ENCODE measurements at places on chromosomes 2 and 18.

DNA sequence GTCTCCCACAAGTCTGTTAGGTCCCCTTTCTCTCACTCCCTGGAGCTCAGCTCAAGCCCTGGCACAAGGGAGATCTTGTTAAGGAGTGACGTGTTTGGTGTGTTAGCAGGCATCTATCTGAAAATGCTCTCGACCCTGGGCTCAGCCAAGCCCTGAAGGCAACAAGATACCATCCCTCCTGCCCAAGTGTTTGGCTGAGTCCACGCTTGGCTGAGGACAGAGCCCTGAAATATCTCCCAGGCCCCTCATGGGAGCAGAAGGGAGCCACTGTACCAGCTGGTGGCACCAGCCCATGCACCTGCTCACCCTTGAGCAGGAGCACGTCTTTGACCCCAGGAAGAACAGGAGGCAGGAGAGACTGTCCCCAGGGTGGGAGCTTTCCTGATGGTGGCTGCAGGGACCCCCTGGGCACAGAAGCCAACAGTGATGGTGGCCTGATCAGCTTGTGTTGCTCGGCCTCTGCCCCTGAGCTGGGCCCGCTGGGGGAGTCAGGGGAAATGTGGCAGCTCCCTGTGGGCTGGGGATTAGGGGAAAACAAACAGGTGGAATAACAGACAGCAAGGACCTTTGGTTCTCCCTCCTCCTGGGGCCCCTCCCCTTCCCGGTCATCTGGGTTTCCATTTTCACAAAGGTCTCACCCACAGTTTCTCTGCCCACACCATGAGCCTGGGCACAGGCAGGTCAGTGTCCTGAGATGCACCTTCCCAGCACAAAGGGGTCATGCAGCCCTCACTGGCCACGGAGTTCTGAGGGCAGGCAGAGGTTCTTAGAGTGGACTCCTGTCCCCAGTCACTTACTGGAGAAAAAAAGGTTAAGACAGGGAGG, 91.6 kb downstream of the RHOB start:
- no peak overlapping the region for H3K4me3 ChIP-seq
- H3K36me3 ChIP-seq: no peaks in the 10 kb centered on the region
- H3K27ac ChIP-seq: no peak overlapping the region
- no peaks in the 10 kb centered on the region for H3K27me3 ChIP-seq

- H3K36me3 ChIP-seq: no peaks in the 10 kb centered on the region
- no peak for DNase-seq
- no peak overlapping the region for H3K27ac ChIP-seq
- peaks cover 5% of the 10 kb centered on the region for H3K4me1 ChIP-seq
- H3K27me3 ChIP-seq: no peaks in the 10 kb centered on the region
Observed at GRCh38 chr2:88059979-88060906, 4.7 kb upstream of the KRCC1 start.

GRCh38 chr2:206647985-206648384, 5.7 kb downstream of the FAM237A start:
- H3K4me3 ChIP-seq: no peak overlapping the region
- H3K36me3 ChIP-seq: no peaks in the 10 kb centered on the region

DNA sequence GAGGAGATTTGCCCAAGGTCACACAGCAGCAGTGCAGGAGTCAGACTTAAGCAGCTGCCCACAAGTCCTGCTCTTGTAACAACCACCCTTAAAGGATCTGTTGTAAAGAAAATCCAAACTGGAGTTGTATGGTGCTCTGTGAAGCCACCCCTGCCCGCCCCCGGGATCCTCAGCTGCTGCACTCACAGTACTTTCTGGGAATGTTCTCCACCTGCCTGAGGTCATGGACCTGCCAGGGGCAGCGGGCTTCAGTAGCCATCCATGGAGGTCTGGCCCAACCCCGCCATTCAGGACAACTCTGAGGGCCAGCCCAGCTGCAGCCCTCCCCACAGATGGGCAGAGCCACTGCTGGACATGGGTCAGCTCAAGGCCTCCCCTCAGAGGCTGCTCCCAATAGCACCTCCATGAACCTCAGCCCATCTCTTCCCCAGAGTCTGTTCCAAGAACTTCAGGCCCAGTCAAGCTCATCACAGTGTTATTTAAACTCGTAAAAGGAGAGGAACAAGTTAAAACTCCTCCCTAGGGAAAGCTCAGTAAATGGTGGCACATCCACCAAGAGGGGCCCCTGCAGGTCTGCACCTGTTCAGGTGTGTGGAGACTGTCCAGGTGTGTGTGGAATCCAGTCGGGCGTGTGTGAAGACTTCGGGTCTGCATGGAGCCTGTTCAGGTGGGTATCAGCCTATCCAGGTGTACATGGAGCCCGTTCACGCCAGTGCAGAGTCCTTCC, 39.4 kb upstream of the GPC1 start:
- H3K4me1 ChIP-seq: peaks cover 10% of the 10 kb centered on the region
- no peaks in the 10 kb centered on the region for H3K27me3 ChIP-seq
- no peaks in the 10 kb centered on the region for H3K36me3 ChIP-seq
- no peak overlapping the region for H3K4me3 ChIP-seq
- H3K27ac ChIP-seq: no peak overlapping the region
- no peak for DNase-seq

GRCh38 chr2:53786352-53786704, 425 bp downstream of the ASB3 start:
- H3K27me3 ChIP-seq: no peaks in the 10 kb centered on the region
- peak overlapping the region; percentile 85 for H3K4me3 ChIP-seq
- DNase-seq: peak; percentile 48
- peaks cover 4% of the 10 kb centered on the region for H3K36me3 ChIP-seq
- peaks cover 12% of the 10 kb centered on the region for H3K4me1 ChIP-seq

DNA sequence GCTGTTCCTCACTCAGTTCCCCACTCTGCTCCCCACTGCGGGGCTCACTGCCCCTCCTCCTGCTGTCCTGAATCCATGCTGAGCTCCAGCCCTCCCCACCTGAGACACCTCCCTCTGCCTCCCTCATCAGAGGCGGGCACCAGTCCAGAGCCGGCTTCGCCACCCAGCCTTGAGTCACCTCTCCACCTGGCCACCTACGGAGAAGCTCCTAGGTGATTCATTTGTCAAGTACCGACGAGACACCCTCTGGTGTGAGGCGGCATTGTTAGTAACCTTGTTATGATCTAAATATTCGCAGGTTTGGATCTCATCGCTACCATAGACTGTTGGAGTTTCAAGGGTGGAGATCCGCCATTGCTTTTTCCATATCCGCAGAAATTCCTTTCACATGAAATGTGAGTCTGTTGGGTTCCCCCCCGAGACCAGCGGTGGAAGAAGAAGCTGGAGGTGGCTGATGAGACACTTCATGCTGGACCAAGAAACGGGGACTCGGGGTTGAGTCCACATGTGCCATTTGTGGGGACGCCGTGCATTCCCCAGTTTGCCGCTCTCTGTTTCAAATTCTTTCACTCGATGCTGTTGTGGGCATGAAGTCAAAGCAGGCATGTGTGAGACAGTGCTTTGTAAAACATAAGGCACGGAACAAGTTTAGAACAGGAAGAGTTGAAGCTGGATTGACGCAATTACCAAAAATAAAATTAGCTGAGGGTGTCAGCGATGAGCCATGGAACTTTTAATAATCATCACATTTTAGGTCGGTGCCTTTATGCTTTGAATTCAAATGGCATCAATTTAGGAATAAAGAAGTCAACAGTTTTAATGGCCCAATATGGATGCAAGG, 259.8 kb upstream of the HDAC4 start:
- no peak overlapping the region for H3K4me3 ChIP-seq
- H3K4me1 ChIP-seq: no peaks in the 10 kb centered on the region
- DNase-seq: no peak
- no peaks in the 10 kb centered on the region for H3K36me3 ChIP-seq
- no peak overlapping the region for H3K27ac ChIP-seq

DNA sequence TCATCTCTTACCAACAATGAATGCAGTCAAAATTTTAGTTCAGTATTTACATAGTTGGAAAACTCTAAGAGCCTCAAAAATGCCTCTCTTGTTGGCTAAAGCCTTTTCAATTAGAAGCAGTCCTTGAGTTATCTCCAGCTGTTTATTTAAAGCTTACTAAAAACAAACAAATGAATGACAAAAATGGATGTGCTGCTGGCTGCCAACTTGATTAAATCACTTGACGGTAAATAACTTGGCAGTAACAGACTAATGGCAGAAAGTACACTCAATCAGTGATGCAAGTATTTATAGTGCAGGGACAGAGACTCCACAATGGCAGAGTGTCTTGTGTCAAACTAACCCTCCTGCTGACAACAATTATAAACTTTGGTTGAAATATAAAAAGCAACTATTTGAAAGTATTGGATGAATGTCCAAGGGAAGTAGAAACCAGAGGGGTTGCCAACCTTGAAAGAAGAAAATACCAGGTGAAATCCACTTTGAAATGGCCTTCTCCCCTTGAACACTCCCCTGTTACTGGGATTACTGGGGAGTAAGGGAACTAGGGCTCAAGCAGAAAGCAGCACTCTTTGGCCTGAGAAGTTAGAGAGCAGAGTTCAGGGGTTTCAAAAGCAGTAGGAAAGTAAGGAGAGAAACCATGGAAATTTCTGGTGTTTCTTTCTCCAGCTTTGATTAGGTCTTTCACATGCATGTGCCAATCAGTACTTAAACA, 245.2 kb upstream of the SPHKAP start:
- H3K27ac ChIP-seq: no peak overlapping the region
- no peaks in the 10 kb centered on the region for H3K4me1 ChIP-seq
- no peak overlapping the region for H3K4me3 ChIP-seq
- H3K27me3 ChIP-seq: no peaks in the 10 kb centered on the region
- H3K36me3 ChIP-seq: no peaks in the 10 kb centered on the region

GRCh38 chr2:105081006-105081601, 43.2 kb downstream of the MRPS9 start:
- no peak overlapping the region for H3K27ac ChIP-seq
- H3K27me3 ChIP-seq: no peaks in the 10 kb centered on the region
- no peak for DNase-seq
- H3K4me3 ChIP-seq: no peak overlapping the region
- peaks cover 5% of the 10 kb centered on the region for H3K36me3 ChIP-seq

DNA sequence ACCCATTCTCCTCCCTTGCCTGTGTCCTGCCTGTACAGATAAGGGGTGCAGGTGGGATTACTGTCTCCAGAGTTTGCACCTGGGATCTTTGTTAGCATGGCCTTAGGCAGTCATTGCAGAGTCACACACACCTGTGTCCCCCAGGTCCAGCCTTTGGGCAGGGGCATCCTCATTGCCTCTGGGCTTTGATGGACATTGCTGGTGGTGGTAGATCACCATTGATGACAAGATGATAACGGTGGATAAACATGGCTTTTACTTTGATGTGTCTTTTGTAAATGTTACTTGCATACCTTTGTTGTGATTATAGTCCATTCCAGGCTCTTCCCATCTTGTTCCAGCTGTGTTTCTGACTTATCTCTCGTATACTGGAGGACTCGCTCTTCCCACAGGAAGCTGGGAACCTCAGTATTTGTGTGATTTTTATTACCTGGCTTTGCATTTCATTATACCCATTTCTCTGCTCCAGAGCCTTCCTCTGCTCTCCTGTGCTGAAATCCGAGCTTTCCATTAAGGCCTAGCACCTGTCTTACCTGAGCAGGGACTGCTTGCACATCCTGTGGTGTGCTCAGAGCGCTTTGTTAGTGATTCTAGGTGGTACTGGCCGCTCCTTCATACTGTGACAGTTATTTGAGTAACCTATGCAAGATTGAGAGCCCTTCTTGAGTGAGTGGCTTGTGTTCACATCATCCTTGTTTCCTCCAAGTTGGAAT, 79.2 kb downstream of the PTPRM start:
- H3K4me1 ChIP-seq: no peaks in the 10 kb centered on the region
- no peak for DNase-seq
- H3K4me3 ChIP-seq: no peak overlapping the region
- H3K36me3 ChIP-seq: no peaks in the 10 kb centered on the region
- no peak overlapping the region for H3K27ac ChIP-seq

DNA sequence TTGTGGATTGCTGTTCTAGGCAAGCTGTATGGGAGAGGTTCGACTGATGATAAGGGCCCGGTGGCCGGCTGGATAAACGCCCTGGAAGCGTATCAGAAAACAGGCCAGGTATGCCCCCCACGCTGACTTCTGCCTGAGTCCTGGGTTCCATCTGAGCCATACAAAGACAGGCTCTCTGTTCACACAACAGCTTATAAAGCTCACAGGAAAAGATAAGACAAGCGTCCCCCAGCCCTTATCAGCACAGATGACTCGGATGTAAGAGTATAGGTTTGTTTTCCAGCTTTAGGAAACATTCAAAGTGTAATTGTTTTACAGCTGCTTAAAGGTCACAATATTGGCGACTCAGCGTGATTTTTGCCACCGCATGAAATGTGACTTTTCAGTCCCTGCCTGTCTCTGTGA, 12.7 kb downstream of the CNDP2 start:
- H3K4me3 ChIP-seq: no peak overlapping the region
- peaks cover 85% of the 10 kb centered on the region for H3K36me3 ChIP-seq
- no peak overlapping the region for H3K27ac ChIP-seq
- H3K27me3 ChIP-seq: no peaks in the 10 kb centered on the region
- no peaks in the 10 kb centered on the region for H3K4me1 ChIP-seq

- no peaks in the 10 kb centered on the region for H3K27me3 ChIP-seq
- no peak overlapping the region for H3K27ac ChIP-seq
- H3K36me3 ChIP-seq: no peaks in the 10 kb centered on the region
- no peaks in the 10 kb centered on the region for H3K4me1 ChIP-seq
- no peak overlapping the region for H3K4me3 ChIP-seq
- DNase-seq: no peak
Observed at GRCh38 chr18:38563396-38563980, 997.9 kb upstream of the CELF4 start.

- H3K4me3 ChIP-seq: no peak overlapping the region
- no peaks in the 10 kb centered on the region for H3K4me1 ChIP-seq
- peaks cover 11% of the 10 kb centered on the region for H3K36me3 ChIP-seq
- no peak overlapping the region for H3K27ac ChIP-seq
Observed at GRCh38 chr2:241432824-241433448, 75.4 kb downstream of the STK25 start.

- DNase-seq: no peak
- no peaks in the 10 kb centered on the region for H3K27me3 ChIP-seq
Observed at GRCh38 chr2:101205521-101206479, 46.9 kb upstream of the CNOT11 start.

DNA sequence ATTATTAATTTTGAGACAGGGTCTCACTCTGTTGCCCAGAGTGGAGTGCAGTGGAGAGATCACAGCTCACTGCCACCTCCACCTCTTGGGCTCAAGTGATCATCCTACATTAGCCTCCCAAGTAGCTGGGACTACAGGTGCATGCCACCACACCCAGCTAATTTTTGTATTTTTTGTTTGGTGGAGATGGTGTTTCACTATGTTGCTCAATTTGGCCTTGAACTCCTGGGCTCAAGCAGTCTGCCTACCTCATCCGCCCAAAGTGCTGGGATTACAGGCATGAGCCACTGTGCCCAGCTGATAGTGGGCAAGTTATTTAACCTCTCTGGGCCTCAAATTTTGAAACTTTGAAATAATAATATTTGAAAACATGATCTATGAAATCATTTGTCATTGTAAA, 26.5 kb downstream of the DCAF17 start:
- H3K27ac ChIP-seq: no peak overlapping the region
- H3K27me3 ChIP-seq: no peaks in the 10 kb centered on the region

DNA sequence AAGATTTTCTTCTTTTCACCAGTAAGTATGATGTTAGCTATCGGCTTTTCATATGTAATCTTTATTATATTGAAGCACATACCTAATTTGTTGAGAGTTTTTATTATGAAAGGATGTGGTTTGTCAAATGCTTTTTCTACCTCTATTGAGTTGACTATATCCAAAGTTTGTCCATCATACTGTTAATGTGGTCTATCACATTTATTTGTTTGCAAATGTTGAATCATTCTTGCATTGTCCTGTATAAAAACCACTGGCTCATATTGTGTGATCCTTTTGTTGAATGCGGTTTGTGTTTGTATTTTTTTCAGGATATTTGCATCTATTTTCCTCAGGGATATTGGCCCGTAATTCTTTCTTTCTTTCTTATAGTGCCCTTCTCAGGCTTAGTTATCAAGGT, 675.5 kb downstream of the NUP35 start:
- no peaks in the 10 kb centered on the region for H3K27me3 ChIP-seq
- H3K4me3 ChIP-seq: no peak overlapping the region
- H3K27ac ChIP-seq: no peak overlapping the region

All from natural killer cell (primary cell).